ENCODE measurements at places on chromosomes 11 and 22.
A peak's percentile ranks its signal among the peaks of the same experiment; 100 is the strongest.

GRCh38 chr22:20298803-20299745 lies 20.8 kb downstream of the DGCR6L start:
- peak; percentile 89 for DNase-seq

- DNase-seq: no peak
Measured at GRCh38 chr11:65389294-65389980, 3.0 kb downstream of the FRMD8 start.

DNA sequence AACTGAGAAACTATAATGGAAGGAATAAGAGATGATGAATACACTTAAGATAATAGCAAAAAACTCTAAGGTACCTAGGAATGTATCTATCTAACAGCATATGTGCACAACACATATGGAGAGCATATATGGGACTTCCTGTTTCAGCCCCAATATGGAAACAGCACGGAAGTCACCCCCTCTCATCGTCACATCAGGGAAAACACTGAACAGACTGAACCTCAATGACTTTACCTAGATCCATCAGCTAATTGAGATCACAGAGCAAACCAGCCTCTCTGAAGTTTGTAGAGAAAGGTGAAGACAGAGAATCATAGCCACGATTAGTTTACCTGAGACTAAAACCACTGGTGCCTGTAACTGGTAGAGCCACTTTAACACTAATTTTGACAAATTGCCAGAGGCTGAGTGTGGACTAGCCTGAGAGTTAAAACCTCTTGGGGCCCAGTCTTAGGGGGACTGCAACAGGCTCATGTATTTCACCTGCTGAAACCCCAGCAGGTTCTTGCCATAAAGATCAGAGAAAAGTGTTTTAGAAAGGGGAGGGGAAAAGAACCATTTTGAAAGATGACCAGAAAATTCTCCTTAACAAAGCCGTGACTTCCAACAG lies 722.6 kb downstream of the TBC1D22A start:
- no peak for DNase-seq

GRCh38 chr11:34916843-34917770 lies 689 bp downstream of the PDHX start:
- no peak for DNase-seq

GRCh38 chr11:132134322-132134721 lies 763.9 kb downstream of the NTM start:
- DNase-seq: no peak

DNA sequence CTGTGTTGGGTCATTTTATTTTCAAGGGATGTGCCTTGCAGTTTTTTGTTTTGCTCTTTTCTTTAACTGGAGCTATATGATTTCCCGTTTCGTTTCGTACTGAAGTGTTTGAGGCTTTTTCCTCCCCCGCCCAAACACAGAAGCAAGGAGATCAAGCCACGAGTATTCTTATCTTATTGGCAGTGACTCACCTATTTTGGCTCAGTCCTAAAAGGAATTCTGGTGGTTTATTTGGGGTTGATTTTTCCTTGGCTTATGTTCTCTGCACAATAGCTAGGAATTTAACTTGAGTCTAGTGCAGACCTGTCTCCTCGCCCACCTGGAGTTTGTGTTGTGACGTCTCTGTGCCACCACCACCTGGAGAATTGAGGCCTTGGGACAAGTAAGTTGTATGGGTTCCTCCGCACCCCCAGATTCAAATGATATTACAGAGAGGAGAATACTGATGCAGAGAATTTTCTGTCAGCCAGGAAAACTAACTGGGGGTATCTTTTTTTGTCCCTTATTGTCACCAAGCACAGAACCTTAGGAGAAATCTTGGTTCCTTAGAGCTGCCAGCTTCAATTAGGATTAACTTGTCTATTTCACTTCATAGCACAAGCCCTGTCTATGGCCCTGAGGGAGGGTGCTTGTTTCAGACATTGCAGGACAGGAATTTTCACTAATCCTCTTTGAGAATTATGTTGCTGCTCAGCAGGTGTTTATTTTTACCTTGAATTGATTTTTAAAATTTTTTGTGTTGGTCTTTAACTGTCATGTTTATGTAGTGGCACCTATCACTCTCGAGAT lies 90.4 kb upstream of the BIRC3 start:
- DNase-seq: no peak

DNA sequence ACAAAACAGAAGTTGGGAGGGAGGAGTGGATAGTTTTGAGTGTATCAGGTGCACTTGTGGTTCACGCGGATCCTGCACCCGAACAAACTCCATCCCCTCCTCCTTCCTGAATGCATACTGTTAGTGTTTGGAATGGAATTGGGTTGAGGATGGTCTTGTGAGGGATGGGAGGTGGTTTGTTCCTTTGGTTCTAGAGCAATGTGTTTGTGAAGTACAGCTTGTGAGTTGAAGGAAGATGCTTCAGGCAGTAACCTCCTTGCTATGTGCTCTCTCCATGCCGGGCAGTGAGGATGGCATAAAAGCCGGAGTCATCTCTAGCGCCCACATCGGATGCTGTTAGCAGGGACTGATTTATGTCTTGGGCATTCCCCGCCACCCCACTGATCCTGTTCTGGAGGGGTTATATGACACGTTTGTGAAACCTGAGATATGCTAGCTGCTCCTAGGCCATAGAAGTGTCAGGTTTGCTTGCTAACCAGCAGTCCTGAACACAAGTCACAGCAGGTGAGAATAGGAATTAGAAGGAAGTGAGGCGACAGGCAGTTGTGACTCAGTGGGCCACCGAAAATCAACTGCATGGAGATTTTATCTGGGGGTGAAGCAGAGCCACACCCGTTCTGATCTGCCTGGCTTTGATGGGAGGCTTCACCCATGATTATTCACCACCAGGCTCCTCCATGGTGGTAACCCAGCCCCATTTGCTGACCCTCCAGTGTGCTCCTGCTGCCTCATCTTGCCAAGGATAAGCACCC lies 2.2 kb downstream of the BCR start:
- DNase-seq: no peak

- DNase-seq: no peak
Measured at GRCh38 chr22:45210577-45210976, 30.1 kb downstream of the KIAA0930 start.

GRCh38 chr11:95674657-95675358 lies 114.8 kb downstream of the FAM76B start:
- DNase-seq: no peak

DNA sequence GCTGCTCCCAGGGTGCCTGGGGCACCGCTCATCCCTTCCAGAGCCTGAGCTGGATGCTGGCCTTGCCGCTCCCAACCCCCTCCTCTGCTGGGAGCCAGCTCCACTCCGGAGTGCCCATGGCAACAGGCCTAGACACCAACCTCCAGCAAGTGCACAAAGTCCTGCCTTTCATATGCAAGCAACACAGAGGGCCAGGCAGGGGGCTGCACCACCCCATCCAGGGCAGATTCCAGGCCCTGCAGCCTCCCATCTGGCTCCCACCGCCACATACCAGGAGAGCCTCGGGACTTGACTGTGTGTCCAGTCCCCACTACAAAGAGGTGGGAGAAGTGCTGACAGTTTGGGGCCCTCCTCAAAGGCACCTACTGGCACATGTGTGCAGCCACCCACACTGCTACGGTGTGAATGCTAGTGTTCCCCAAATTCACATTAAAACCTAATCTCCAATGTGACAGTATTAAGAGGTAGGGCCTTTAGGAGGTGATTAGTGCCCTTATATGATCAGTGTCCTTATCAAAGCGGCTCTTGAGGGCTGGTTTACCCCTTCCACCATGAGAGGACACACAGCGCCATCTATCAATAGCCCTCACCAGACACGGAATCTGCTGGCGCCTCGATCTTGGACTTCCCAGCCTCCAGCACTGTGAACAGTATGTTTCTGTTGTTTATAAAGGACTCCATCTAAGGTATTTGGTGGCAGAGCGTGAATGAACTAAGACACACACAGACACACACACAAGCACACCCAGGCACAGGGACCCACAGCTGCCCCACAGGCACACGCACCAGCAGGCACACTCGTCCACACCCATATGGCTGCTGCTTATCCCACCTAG lies 16.2 kb downstream of the ARVCF start:
- no peak for DNase-seq

DNA sequence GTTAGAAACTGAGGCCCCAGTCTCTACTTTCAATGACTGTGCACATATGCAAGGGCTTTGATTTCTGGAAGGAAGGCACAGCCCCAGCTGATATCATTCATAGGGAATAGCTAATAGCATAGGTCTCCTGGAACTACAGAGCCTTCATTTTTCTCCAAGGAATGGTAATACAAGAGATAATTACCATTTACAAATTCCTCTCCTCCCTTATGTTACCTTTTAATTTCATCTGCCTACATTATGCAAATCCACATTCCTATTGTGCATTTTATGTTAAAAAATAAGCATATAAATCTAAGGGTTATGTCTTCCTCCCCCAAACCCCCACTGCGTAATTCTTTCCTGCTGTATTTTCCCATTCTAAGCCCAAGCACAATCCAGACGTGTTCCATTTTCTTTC lies 94.9 kb downstream of the AMBRA1 start:
- DNase-seq: no peak

- DNase-seq: no peak
Measured at GRCh38 chr22:38177926-38178604, 3.6 kb downstream of the PLA2G6 start.

GRCh38 chr22:35631597-35631996 lies 14.5 kb upstream of the MB start:
- no peak for DNase-seq

DNA sequence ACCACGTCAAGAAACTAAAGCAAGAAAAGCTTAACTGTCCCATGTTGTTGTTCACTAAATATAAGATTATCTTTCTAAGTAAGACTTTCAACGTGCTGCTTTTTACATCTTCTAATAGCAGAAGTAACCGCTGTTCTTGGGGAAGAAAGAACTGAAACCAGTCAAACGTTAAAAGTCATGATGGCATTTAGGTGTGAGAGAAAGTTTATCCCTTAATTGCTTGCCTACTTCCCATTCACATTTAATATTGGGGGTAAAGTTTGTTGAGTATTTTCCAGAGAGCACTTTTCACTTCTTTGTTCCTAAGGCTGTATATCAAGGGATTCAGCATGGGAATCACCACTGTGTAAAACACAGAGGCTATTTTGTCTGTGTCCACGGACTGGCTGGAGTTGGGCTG lies 970 bp downstream of the OR5B21 start:
- no peak for DNase-seq

- DNase-seq: no peak
Measured at GRCh38 chr22:46902436-46902835, 140.0 kb downstream of the TBC1D22A start.

- DNase-seq: no peak
Measured at GRCh38 chr11:42772886-42773285, 538.9 kb upstream of the API5 start.

- no peak for DNase-seq
Measured at GRCh38 chr11:128728767-128729587, 35.1 kb downstream of the FLI1 start.

DNA sequence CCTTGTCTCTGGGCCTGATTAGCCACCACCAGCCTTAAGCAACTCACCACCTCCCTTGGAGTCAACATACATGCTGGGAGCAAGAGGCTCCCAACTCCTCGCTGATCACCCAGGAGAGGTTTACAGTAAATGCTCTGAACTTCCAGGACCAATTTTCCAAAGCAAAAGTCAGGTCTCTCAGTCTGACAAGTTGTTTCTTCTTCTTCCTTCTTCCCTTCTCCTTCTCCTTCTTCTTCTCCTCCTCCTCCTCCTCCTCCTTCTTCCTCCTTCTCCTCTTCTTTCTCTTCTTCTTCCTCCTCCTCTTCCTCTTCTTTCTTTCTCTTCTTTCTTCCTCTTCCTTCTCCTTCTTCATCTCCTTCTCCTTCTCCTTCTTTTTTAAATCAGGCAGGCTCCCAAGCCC lies 148.2 kb downstream of the NECTIN1 start:
- no peak for DNase-seq

GRCh38 chr11:126124231-126124661 lies 61.6 kb upstream of the CDON start:
- no peak for DNase-seq

DNA sequence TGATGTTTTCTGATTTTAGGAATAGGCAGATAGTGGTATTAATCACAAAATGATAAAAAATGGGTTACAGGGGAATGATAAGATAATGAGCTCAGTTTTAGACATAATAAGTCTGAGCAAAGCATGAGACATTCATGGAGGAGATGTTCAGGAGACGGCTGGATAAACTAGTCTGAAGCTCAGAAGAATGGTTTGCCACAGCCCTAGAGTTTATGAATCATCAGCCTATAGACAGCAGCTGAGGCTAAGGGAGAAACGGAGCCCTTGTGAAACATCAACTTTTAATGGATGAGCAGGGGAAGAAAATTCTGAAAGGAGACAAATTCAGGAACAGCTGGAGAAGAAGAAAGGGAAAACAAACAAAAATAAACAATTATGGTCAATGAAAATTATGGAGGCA lies 87.2 kb downstream of the RELT start:
- no peak for DNase-seq

DNA sequence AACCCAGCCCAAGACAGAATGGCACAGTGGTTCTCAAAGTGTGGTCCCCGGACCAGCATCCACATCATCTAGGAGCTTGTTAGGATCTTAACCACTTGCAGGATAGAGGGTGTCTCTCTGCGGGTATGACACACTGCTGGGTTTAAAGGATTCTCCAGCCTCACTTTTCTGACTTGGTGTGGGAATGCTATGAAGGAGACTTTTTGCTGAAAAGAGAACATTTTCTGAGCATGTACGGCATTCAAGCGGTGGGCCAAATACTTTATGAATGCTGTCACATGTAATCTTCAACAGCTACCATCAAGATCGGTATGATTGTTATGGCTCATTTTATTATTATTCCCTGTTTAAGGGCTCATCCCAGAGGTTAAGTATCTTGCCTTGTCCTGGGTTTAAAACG lies 1.8 kb upstream of the CD82 start:
- no peak for DNase-seq

DNA sequence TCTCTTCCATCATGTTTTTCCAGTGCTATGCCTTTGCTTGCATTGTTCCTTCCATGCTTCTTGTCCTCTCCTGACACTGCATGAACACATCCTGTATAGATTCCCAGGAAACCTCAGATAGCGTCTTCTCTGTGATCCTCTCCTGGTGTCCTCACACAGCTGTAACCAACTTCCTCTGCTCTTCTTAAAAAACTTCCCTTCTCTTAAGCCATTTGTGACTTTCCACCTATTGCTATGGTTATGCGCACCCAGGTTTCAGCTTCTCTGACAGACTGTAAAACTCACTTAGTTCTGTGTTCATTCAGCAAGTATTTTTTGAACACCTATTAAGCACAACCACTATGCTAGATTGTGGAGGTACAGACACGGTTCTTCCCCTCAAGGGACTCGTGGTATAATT lies 5.1 kb upstream of the APLP2 start:
- DNase-seq: no peak

DNA sequence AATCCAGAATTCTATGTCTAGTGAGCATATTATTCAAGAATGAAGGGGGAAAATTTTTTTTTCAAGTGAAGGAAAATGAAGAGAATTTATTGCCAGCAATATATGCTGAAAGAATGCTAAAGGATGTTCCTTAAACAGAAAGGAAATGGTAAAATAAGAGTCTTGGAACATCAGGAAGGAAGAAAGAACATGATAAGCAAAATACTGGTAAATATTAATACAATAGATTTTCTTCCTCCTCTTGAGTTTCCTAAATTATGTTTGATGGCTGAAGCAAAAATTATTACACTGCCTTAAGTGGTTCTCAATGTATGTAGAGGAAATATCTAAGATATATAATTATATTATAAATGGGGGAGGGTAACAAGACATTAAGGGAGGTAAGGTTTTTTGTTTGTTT lies 9.6 kb upstream of the CLDN5 start:
- no peak for DNase-seq

Data from mesothelial cell of epicardium (in vitro differentiated cells).